Activated CD4-positive, alpha-beta memory T cell treated with anti-CD3 and anti-CD28 coated beads for 36 hours (primary cell): ENCODE measurements at places on chromosomes 7 and 10. TPM values are rescaled to one million over a fixed set of nuclear protein-coding genes. Genes with fewer than 3 reads are reported as not detected.

EZH2 gene
- 103 TPM for total RNA-seq

SLC18A3 gene
- total RNA-seq, result not detected

SUFU gene
- 8.2 TPM for total RNA-seq

DNA sequence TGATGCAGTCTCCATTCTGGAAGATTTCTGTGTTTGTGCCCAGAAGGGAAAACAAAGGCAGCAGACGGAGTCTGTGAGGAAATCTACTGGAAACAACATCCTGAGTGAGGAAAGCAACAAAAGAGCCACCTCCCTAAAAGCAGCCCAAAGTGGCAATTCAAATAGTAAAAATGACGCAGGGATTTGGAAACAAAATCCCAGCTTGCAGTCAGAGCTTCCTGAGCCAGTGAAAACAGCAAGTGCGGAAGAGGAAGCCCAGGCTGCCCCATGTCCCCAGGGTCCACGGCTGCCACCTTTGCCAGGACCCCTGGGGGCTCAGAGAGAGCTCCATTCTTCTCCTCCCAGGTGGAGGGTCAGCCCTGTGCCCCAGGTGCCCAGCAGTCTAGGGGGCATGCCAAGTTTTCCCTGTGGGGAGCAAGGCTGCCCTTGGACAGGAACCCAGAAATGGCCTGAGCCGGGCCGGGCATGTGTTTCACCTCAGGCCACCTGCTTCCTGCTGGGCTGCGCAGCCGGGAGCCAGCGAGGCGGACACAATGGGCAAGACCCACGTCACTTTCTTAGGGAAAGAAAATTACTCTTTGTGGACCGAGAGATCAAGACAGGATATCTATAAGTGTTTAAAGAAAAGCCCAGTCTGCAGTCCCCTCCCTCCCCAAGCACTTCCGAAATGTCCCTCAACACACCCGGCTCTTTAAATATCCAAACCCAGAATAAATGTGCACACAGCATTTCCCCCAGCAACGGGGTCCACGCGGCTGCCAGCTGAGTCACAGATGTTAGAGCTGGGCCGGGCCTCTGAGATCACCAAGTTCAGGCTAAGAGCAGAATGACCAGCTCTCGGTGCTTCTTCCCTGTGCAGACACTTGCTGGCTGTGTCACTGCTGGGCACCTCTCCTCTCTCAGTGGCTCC lies 231.1 kb downstream of the ARHGAP12 start:
- DNase-seq, result no peak

GRCh38 chr10:24822590-24822989 lies 98.9 kb upstream of the ARHGAP21 start:
- DNase-seq, result peak; percentile 52

- DNase-seq, result no peak
These were observed 30.4 kb downstream of the LRRC4 start for GRCh38 chr7:128000854-128001265.

DNA sequence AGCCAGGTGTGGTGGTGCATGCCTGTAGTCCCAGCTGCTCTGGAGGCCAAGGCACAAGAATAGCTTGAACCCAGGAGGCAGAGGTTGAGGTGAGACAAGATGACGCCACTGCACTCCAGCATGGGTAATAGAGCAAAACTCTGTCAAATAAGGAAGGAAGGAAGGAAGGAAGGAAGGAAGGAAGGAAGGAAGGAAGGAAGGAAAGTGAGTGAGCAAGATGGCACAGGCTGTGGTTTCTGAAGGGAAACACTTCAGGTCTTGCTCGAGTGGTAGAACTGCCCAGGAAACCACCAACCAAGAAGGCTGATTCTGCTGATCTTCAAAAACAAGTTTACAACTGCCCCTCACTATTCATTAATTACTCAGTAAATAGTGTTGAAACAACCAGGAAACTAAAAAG lies 45.2 kb downstream of the EZH2 start:
- DNase-seq, result no peak

GRCh38 chr10:6406220-6407033 lies 173.6 kb downstream of the PRKCQ start:
- peak; percentile 51 for DNase-seq

DNA sequence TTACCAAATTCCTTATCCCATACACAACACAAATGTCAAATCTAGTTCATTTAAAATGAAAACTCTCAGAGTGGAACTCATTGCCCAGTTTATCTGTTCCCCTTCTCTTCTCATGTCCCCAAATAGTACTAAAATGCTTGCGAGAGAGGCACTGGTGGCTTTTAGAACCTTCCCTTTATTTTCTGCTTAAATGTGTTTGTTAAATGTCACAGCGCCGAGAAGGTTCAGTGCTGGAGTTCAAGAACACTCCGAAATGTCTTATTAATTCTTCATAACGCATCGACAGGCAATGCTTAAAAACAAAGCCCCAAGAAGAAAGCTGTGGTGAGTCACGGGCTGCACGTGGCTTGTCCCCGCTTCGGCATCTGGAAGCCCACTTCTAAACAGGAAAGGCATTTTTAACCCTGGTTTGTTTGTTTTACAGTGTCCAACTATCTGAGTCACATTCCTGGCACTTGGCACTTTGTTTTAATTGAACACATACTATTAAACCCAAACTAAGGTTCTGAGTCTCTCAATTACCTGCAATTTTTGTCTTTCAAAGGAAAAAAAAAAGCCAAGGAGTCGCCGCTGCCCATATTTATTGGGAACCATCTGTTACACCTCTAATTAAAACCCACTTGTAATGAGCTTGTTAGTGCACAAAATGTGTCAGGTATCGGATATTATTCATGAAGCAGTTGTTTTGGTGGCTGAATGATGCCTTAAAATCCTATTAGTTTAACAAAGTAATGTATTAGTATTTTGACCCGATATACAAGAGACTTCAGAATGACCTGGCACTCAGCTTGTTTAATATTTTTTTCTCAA lies 49.9 kb upstream of the MGMT start:
- DNase-seq, result no peak

- DNase-seq, result no peak
These were observed 34.5 kb upstream of the DKK1 start for GRCh38 chr10:52279546-52279945.

GRCh38 chr10:42917821-42918220 lies 135.2 kb downstream of the BMS1 start:
- no peak for DNase-seq

DNA sequence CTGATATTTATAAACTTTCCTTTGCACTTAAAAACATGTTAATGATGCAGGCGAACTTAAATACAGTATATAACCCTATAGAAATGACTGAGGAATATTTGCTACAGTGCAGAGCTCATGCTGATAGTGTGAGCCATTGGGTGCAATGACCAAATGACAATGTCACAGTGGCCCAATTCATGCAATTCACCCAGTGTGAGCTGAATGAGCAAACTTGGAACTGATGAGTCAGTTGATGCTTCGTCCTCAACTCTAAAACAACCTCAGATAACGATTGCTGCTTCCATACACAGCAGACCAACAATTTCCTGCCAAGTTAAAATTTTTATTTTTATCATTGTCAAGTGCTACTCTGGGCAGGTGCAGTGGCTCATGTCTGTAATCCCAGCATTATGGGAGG lies 12.1 kb upstream of the ZC3HAV1L start:
- DNase-seq, result peak; percentile 64

GRCh38 chr7:66279912-66280311 lies 74.8 kb downstream of the TPST1 start:
- DNase-seq, result no peak

- no peak for DNase-seq
These were observed 2.0 kb downstream of the MRPL43 start for GRCh38 chr10:100985336-100985735.
